ENCODE measurements at places on chromosomes 1 and 21. TPM values are rescaled to one million over a fixed set of nuclear protein-coding genes. Genes with fewer than 3 reads are reported as not detected.

- no peak for DNase-seq
Measured at GRCh38 chr1:201430776-201431175, 9.2 kb upstream of the TNNI1 start.

- DNase-seq, result no peak
Measured at GRCh38 chr1:164801791-164802502, 243.0 kb downstream of the PBX1 start.

GRCh38 chr1:168466714-168467131, 77.1 kb downstream of the XCL2 start:
- DNase-seq, result no peak

GRCh38 chr1:204977318-204977717, 65.7 kb upstream of the CNTN2 start:
- DNase-seq, result no peak

GRCh38 chr1:56477164-56478111, 101.9 kb downstream of the PLPP3 start:
- DNase-seq, result no peak

VWA5B1 gene
- total RNA-seq, result not detected

LEFTY2 gene
- total RNA-seq, result not detected

ADCY10 gene
- not detected for total RNA-seq

CASQ2 gene
- total RNA-seq, result not detected
